Ascending aorta (tissue), 2 donors: ENCODE measurements at places on chromosomes 12 and 14. TPM values are rescaled to one million over a fixed set of nuclear protein-coding genes. Genes with fewer than 3 reads are reported as not detected.
A peak's percentile ranks its signal among the peaks of the same experiment; 100 is the strongest.

GRCh38 chr12:11881835-11882234 lies 188.9 kb upstream of the BCL2L14 start:
- H3K36me3 ChIP-seq, result peaks cover 16% of the 10 kb centered on the region
- peaks cover 10% of the 10 kb centered on the region for H3K4me1 ChIP-seq
- no peak for DNase-seq
- no peak overlapping the region for H3K4me3 ChIP-seq
- peak overlapping the region; percentile 30 for H3K27ac ChIP-seq
- H3K27me3 ChIP-seq, result no peaks in the 10 kb centered on the region

GRCh38 chr14:105540811-105541210 lies 14.4 kb downstream of the TMEM121 start:
- H3K27ac ChIP-seq, result no peak overlapping the region
- no peak overlapping the region for H3K4me3 ChIP-seq
- no peaks in the 10 kb centered on the region for H3K4me1 ChIP-seq
- no peaks in the 10 kb centered on the region for H3K27me3 ChIP-seq
- DNase-seq, result no peak
- no peaks in the 10 kb centered on the region for H3K36me3 ChIP-seq

- H3K27ac ChIP-seq, result no peak overlapping the region
Measured at GRCh38 chr14:28577187-28577586, 189.4 kb upstream of the FOXG1 start.

CFAP54 gene
- total RNA-seq, result not detected

DNA sequence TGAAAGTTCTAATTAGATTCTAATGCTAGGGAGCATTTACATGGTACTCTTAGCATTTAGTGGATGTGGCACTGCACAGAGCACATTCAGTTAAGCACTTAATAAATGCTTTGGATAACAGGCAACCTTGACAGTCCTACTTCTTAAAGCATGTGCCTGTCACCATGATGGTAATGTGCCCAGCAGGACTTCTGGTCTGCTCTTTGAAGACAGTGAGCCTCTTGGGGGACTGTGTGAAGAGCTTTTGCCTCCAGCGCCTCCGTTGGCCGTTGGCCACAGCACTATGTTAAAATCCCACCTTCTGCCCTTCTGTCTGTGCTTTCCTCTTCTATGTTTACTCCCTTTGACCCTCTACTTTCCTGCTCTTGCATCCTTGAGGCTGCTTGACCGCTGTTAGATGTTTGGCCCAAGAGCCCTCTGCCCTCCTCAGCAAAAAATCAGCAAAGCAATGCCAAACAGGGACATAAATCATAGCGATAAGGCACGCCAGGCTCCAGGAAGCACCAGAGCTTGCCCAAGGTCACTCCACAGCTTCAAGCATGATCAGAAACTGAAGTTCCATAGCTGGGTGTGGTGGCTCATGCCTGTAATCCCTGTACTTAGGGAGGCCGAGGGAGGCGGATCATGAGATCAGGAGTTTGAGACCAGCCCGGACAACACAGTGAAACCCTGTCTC lies 8.3 kb downstream of the CDKL1 start:
- no peak overlapping the region for H3K27ac ChIP-seq
- no peak for DNase-seq
- H3K36me3 ChIP-seq, result no peaks in the 10 kb centered on the region

GRCh38 chr14:106842687-106843086 lies 1316.3 kb downstream of the TMEM121 start:
- H3K4me3 ChIP-seq, result no peak overlapping the region
- no peaks in the 10 kb centered on the region for H3K27me3 ChIP-seq
- no peak for DNase-seq
- H3K27ac ChIP-seq, result no peak overlapping the region
- no peaks in the 10 kb centered on the region for H3K36me3 ChIP-seq

KRT5 gene
- 1.6 TPM for total RNA-seq

RIPK3 gene
- total RNA-seq, result 2.3 TPM

COQ10A gene
- 4.8 TPM for total RNA-seq

UNC79 gene
- not detected for total RNA-seq

DNA sequence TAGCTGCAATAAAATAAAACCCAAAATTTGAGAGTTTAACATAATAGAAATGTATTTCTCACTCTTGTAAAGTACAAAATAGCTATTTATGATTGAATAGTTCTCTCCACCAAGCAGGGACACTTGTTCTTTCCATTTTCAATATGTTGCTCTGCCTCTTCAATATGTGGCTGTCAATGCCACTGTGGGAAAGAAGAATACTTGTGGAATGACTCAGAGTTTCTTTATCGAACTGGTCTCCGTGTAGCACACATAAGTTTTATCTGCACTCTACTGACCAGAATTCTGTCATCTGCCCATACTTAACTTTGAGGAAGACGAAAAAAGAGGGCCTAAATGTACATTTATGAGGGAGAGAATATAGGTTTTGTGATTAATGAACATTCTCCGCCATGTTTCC lies 256.9 kb downstream of the ATXN7L3B start:
- H3K36me3 ChIP-seq, result no peaks in the 10 kb centered on the region
- no peaks in the 10 kb centered on the region for H3K4me1 ChIP-seq
- H3K4me3 ChIP-seq, result no peak overlapping the region
- no peak for DNase-seq
- no peaks in the 10 kb centered on the region for H3K27me3 ChIP-seq
- H3K27ac ChIP-seq, result no peak overlapping the region

SLC17A8 gene
- total RNA-seq, result not detected

DNA sequence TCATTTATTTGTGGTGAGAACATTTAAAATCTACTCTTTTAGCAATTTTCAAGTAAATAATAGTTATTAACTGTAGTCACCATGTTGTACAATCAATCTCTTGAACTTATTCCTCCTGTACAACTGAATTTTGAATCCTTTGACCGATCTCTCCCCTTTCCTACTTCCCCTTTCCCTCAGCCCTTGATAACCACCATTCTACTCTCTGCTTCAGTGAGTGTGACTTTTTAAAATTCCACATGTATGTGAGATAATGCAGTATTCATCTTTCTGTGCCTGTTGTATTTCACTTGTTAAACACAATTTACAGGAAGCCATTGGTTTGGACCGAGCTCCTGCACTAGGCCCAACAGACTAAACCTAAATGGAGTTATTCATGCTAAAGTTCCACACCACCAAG lies 458.9 kb upstream of the PDE3A start:
- H3K36me3 ChIP-seq, result no peaks in the 10 kb centered on the region
- H3K4me1 ChIP-seq, result peaks cover 14% of the 10 kb centered on the region
- peak overlapping the region; percentile 54 for H3K27ac ChIP-seq
- H3K27me3 ChIP-seq, result no peaks in the 10 kb centered on the region

KRT75 gene
- total RNA-seq, result not detected

GRCh38 chr14:81127785-81128184 lies 93.0 kb downstream of the GTF2A1 start:
- H3K4me1 ChIP-seq, result no peaks in the 10 kb centered on the region
- H3K27me3 ChIP-seq, result no peaks in the 10 kb centered on the region
- H3K36me3 ChIP-seq, result no peaks in the 10 kb centered on the region
- no peak overlapping the region for H3K4me3 ChIP-seq
- no peak for DNase-seq

DAO gene
- not detected for total RNA-seq

GRCh38 chr14:104099096-104100041 lies 13.9 kb downstream of the ASPG start:
- no peak for DNase-seq
- H3K36me3 ChIP-seq, result no peaks in the 10 kb centered on the region
- no peaks in the 10 kb centered on the region for H3K27me3 ChIP-seq
- H3K4me1 ChIP-seq, result no peaks in the 10 kb centered on the region

GRCh38 chr12:17079251-17079909 lies 473.4 kb upstream of the LMO3 start:
- H3K27me3 ChIP-seq, result no peaks in the 10 kb centered on the region
- H3K4me3 ChIP-seq, result no peak overlapping the region

- DNase-seq, result no peak
- H3K4me1 ChIP-seq, result no peaks in the 10 kb centered on the region
- no peak overlapping the region for H3K27ac ChIP-seq
- no peak overlapping the region for H3K4me3 ChIP-seq
- H3K36me3 ChIP-seq, result peaks cover 20% of the 10 kb centered on the region
Measured at GRCh38 chr14:75689012-75689411, 28.0 kb downstream of the TTLL5 start.

- no peak overlapping the region for H3K27ac ChIP-seq
- H3K4me3 ChIP-seq, result no peak overlapping the region
- no peak for DNase-seq
- H3K36me3 ChIP-seq, result no peaks in the 10 kb centered on the region
Measured at GRCh38 chr14:100885196-100885595, 18.3 kb downstream of the RTL1 start.

- no peaks in the 10 kb centered on the region for H3K36me3 ChIP-seq
- H3K27me3 ChIP-seq, result no peaks in the 10 kb centered on the region
- DNase-seq, result no peak
- H3K27ac ChIP-seq, result no peak overlapping the region
Measured at GRCh38 chr14:72751276-72752033, 142.4 kb downstream of the DPF3 start.

- H3K27me3 ChIP-seq, result no peaks in the 10 kb centered on the region
- no peak overlapping the region for H3K4me3 ChIP-seq
- no peaks in the 10 kb centered on the region for H3K36me3 ChIP-seq
- H3K4me1 ChIP-seq, result no peaks in the 10 kb centered on the region
Measured at GRCh38 chr14:93712838-93713724, 75.2 kb downstream of the PRIMA1 start.

- H3K4me1 ChIP-seq, result no peaks in the 10 kb centered on the region
- H3K27me3 ChIP-seq, result no peaks in the 10 kb centered on the region
- DNase-seq, result no peak
- no peak overlapping the region for H3K27ac ChIP-seq
- peaks cover 11% of the 10 kb centered on the region for H3K36me3 ChIP-seq
Measured at GRCh38 chr12:109871668-109872314, 8.6 kb downstream of the GLTP start.

CLEC4C gene
- total RNA-seq, result not detected

- H3K4me3 ChIP-seq, result no peak overlapping the region
- no peak for DNase-seq
- H3K27me3 ChIP-seq, result no peaks in the 10 kb centered on the region
Measured at GRCh38 chr12:54444206-54444605, 25.1 kb upstream of the ITGA5 start.

- H3K27ac ChIP-seq, result no peak within 1 kb of the TSS
- peak; percentile 75 for DNase-seq
- H3K36me3 ChIP-seq, result no peaks in the 10 kb centered on the region
- H3K4me3 ChIP-seq, result peak within 1 kb of the TSS; percentile 1
Measured at GRCh38 chr12:4562034-4562657, at the start of gene DYRK4. DYRK4 (plus strand) TSS chr12:4562208; CDS start chr12:4562246, 38 bp downstream.

- DNase-seq, result no peak
- H3K4me3 ChIP-seq, result no peak overlapping the region
- no peak overlapping the region for H3K27ac ChIP-seq
- H3K36me3 ChIP-seq, result no peaks in the 10 kb centered on the region
- H3K4me1 ChIP-seq, result no peaks in the 10 kb centered on the region
Measured at GRCh38 chr12:121059031-121059898, 20.2 kb upstream of the OASL start.

FUT8 gene
- 12.9 TPM for total RNA-seq

GYS2 gene
- not detected for total RNA-seq

DNA sequence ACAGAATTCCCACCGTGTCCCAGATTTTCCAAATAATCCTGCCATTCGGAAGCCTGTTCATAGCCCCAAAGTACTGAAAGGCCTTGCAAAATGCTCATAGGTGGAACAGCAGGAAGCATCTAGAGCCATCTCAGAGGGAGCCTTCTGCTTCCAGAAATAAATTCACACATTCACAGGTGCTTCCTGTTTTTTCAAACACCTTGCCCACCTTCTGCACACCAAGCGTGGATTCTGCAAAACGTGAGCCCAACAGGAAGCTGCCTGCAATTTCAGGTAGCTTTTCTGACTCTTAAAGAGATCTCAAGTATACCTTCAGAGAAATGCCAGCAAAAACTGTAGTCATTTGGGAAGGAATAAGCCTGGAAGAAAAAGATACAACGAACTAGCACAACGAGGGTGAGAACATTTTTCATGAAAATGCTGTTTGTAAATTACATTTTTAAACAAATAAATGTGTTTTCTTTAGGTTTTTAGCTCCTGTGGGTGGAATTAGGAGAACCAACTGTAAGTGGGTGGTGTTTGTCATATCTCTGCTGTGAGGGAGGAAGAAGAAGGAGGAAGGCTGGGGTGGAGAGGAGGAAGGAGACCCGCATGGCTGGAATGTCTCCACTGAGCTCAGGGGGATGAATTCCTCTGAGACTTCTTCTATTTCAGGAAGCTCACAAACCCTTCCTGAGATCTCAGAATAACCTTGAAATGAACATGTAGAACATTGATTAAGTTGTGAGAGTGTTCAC lies at the start of gene IFNG-AS1:
IFNG-AS1 (plus strand) TSS at position 264 of the 737 bp plus-strand sequence.
- no peaks in the 10 kb centered on the region for H3K4me1 ChIP-seq
- no peaks in the 10 kb centered on the region for H3K27me3 ChIP-seq
- no peak for DNase-seq
- H3K27ac ChIP-seq, result no peak within 1 kb of the TSS
- H3K4me3 ChIP-seq, result no peak within 1 kb of the TSS
- H3K36me3 ChIP-seq, result no peaks in the 10 kb centered on the region

GRIP1 gene
- total RNA-seq, result not detected

DNA sequence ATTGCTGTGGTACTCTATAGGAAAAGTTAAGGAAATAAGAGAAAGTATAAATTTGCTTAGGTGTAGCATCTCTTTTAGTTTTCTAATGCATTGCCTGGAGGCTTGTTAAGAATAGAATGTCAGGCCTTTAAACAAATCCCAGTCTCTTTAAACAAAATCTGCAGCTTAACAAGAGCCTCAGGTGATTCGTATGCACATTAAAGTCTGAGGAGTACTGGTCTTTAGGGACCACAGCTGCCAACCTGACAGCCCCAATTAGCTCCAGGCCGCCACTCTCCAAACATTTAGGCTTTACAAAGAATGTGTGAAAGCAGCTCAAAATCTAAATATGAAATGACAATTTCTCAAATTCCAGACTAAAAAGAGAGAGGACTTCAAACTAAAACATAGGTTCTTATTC lies 35.7 kb downstream of the PAWR start:
- H3K27ac ChIP-seq, result no peak overlapping the region
- H3K4me1 ChIP-seq, result no peaks in the 10 kb centered on the region
- no peaks in the 10 kb centered on the region for H3K36me3 ChIP-seq
- no peak for DNase-seq
- H3K27me3 ChIP-seq, result no peaks in the 10 kb centered on the region

KMT2D gene
- 106 TPM for total RNA-seq

- no peak overlapping the region for H3K4me3 ChIP-seq
- no peak overlapping the region for H3K27ac ChIP-seq
- H3K4me1 ChIP-seq, result no peaks in the 10 kb centered on the region
- DNase-seq, result no peak
Measured at GRCh38 chr14:79967001-79967400, 244.3 kb downstream of the DIO2 start.
